C1 segment of cervical spinal cord (tissue), 14 donors: ENCODE measurements at places on chromosomes 5 and 9.

DNA sequence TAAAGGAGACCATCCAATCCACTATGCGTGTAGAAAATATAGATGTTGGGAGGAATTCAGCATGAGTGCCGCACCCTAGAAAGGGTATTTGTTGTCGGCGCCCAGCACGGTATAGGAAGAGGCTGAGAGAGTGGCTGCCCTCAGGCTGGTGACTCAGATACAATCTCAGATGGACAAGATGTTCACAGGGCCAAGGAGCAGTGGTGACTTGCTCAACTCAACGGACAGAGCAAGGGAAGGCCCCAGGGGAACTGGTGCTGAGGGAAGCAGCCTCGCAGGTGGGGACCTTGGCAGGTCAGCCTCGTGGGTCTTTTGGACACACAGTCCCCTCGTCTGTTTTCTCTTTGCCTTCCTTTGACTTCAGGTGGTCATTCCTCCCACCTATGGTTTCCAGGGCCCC, 28.0 kb upstream of the IRX2 start:
- DNase-seq = no peak

DNA sequence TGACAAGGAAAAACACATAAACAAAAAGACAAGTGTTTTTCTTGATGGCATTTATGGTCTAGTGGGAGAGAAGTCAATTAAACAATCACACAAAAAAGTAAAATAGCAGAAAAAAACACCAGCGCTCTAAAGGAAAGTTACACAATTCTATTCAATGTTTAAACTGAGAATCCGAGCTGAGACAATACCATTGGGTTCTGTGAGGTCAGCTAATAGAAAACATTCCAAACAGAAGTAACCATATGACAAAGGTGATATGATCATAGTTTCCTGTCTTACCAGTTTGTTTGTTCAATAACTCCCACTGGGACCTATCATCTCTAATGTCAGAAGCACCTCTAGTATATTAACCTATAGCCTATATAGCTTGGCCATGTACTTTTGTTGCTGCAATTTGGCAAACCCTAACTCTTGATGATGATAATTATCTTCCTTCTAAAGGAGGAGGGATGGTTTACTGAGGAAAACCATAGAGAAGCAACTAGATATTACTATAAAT, 1030.0 kb downstream of the CDH12 start:
- no peak for DNase-seq

DNA sequence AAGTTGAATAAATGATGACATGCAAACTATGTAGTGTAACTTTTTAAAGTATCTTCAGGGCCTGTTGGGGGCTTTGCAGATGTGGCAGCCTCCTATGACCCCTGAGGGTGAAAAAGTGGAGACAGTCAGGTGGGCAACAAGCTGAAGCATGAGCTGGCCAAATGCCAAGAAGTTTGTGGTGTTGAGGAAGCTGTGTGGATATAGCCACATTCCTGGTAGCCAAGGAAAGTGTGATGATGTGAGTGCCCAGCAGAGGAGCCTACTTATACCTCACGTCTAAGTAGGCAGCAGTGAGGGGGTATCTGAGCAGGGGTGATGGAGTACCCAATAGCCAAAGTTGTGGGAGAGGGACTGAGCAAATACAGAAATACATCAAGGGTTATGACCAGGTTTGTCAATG, 621.2 kb upstream of the CDH6 start:
- no peak for DNase-seq

DNA sequence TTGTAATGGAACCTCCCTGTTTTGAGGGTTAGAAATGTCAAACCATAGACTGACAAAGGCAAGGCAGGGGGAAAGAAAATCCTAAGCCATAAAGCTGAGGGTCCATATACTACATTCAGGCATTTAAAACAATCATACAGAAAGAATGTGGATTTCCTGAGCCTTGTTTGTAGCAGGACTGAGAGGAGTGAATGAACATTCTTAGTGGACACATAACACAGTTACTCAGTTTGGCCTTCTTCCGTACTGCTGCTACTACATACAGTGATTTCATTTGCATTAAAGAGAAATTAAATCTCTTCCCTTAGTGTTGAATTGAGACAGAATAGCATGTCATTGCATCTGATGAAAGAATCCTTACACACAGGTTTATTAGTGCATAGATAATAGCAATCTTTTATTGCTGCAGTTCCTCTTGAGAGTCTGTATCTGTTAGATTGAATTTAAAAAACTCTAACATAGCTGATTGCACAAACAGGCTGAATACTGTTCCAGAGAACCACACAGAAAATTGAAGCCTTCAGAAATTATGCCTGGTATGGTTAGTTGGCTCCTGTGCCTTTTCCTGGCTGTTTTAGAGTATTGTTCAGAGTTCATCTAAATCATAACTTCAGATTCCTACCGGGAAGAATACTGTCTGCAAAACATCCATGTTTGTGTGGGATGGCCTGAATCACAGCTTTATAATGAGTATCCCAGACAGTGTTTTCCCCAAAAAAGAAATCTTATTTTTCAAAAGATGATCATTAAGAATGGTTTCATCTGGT, 2.0 kb upstream of the MTX3 start:
- no peak for DNase-seq

- DNase-seq = no peak
Measured at GRCh38 chr5:138985256-138985655, 110.1 kb upstream of the LRRTM2 start.

- DNase-seq = no peak
Measured at GRCh38 chr5:64884541-64884940, 115.8 kb downstream of the CWC27 start.

DNA sequence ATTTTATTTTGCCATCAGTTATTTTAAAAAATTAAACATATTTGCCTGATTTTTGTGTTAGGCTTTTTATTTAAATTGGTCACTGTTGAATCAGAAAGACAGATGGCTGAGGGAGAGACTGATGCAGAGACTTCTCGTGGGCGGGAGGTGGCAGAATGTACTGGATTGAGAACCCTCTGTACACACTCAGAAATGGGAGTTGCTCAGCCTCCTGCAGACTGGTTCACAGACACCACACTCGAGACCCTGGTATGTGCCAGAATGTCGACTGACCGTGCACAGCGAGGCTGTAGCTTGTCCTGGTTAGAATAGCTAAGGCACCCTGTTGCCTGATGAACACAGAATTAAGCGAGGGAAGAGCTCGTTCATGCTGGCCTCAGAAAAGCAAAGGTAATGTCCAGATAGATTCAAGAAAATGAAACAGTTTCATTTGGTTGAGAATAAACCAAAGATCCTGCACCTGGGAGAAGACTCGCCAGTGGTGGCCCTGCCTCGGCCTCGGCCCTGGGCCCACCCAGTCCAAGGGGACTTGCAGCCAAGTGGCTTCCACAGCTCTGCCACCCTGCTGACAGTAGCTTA, 71.3 kb upstream of the OTULINL start:
- DNase-seq = no peak

DNA sequence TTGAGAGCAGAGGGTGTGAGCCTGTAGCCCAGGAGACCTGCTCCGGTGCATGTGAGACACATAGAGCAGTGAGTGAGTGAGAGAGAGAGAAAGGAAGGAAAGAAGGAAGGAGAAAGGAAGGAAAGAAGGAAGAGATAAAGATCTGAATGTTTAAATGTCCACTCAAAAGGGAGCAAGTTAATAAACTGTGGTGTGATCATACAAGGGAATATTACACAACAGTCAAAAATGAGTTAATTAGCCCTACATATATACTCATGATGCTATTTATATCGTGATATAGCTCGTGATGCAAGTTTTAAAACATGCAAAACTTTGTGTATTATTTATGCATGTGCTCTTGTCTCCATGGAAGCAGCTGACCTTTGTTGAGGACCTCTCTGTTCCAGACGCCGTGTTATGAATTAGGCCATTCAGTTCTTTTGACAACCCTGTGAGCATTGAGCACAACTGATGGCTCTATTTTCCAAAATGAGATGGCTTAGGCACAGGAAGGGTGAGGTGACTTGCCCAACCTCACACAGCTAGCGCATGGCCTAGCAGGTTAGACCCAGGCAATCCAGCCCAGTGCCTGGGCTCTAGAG, 70.6 kb downstream of the HMCN2 start:
- no peak for DNase-seq

DNA sequence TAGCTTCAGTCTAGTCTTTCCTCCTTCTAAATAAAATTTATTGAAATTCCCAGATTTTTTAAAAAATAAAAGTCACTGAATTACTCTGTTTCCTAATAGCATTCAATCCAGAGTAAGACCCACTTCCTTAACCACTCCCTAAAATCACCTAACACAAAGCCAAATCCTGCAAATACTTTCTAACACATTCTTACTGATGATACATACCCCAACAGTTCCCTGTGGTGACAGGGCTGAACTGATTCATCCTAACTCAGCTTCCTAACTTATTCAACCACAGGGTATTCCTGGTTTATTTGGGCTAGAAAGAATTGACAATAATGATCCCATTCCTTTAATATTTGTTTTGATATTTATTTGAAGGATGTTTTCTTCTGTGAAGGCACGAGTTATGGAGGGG, 40.7 kb upstream of the ZNF300 start:
- no peak for DNase-seq

DNA sequence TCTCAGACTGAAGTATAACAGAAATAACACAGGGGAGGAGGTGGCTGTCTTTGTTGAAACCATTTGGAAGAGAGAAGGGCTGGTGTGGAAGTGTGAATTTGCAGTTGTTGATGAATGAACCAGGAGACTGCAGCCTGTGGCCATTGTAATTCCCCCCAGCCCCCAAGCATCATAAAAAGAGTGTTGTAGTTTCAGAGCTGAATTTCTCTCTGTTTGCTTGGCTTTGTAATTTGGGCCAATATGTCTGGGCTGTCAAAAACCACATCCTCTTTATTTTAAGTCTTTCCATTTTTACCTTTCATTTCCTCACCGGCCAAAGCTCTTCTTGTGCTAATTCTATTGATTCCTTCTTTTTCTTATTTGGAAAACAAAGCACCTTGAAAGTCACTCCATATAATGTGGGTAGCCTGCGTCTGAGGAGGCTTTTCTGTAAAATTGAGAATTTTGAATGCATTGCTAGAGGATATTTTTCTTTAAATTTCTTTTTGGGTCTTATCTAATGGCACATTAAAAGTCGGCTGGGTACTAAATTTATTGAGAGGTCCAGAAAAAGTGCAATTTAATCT, 383.3 kb downstream of the OSTF1 start:
- DNase-seq = no peak

DNA sequence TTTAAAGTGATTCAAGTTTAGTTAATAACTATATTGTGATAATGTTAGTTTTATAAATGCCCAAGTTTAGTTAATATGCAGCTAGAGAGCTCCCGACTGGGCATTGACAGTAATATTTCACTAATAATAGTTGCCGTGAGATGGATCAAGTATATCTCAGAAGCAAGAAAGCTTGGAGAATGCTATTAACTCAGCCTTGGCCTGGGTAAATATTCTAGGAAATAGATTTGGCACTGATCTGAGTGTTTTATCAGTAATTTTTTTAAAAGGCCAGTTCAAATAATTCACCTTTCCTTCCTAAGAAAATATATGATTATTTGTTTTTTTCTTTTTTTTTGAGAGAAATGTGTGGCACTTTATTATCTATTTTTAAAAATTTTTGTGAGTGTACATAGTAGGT, 305.3 kb downstream of the CSNK1G3 start:
- no peak for DNase-seq

GRCh38 chr5:119395080-119395836, 39.4 kb downstream of the TNFAIP8 start:
- no peak for DNase-seq

- DNase-seq = no peak
Measured at GRCh38 chr9:89670801-89671434, 66.1 kb downstream of the GADD45G start.

GRCh38 chr5:119404033-119404432, 48.2 kb downstream of the TNFAIP8 start:
- DNase-seq = no peak

GRCh38 chr9:21683484-21684175, 118.8 kb upstream of the MTAP start:
- DNase-seq = no peak

DNA sequence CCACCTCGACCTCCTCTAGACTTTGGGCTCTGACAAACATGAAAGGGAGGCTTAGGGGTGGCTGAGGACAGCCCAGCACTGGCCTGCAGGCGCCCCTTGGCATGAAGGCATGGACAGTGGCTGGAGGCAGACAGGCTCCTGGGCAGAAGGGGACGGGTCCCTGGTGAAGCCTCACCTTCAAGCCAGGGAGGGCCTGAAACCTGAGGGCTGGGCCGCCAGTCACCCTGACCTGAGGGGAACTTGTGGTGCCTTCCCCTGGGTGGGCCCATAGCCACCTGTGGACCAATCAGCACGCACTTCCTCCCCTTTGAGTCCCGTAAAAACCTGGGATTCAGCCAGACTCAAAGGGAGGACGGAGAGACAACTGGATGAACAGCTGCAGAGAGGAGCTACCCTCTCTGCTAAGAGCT, 90.4 kb upstream of the PUM3 start:
- DNase-seq = no peak

DNA sequence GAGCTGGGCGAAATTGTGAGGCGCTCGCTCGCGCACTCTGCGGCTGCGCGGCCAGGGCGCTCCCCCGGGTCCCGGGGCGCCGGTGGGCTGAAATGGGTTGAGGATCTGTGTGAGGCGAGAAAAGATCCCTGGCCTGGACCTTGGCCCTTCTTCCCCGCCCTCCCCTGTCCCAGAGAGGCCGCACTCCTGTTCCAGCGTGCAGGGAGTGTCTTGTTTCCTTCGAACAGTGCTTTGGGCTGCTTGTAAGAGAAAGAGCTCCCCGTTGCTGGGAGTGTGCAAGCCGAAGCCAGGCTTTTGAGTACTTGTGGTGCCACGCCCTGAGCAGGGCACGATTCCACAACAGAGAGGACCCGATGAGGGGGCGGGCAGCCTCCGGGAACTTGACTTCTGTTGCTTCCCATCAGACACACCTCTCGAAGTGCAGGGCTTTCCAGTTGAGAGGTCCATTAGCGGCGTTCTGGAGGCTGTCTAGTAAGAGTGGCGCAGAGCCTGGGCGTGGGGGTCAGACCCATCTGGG, 535 bp downstream of the DOLPP1 start:
- DNase-seq = no peak

DNA sequence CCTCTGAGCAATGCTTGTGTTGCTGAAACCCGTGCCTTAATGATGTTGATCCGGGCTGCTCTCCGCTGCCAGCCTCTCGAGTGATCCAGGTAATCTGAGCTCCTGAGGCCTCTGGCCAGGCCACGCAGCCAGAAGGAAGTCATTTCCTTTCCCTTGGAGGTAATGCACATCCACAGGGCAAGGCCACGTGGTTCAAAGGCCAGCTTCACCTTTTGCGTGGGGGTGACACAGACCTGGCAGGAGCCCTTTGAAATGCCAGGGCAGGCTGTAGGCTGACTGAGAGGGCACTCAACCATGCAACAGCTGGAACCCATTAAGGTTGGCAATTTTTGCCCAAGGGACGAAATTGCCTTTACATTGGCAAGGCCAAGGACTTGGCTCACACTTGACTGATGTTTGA, 80.4 kb downstream of the LIX1 start:
- no peak for DNase-seq

DNA sequence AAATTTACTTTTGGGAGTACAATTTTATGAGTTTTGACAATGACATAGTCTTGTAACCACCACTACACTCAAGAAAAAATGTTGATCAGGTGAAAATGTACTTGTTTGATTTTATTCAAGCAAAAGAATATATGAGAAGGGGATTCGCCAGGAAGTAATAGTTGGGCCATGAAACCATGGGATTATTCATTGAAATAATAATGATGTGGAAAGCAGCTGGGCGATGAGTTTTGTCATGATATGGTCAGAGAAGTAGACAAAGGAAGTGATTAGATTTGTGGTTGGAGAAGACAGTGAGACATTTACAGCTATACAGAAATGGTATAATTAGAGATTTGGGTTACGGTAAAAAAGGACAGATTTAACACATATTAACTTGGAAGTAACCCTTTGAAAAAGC, 11.2 kb downstream of the HMGCR start:
- no peak for DNase-seq
